ENCODE measurements at places on chromosomes 4 and X.

DNA sequence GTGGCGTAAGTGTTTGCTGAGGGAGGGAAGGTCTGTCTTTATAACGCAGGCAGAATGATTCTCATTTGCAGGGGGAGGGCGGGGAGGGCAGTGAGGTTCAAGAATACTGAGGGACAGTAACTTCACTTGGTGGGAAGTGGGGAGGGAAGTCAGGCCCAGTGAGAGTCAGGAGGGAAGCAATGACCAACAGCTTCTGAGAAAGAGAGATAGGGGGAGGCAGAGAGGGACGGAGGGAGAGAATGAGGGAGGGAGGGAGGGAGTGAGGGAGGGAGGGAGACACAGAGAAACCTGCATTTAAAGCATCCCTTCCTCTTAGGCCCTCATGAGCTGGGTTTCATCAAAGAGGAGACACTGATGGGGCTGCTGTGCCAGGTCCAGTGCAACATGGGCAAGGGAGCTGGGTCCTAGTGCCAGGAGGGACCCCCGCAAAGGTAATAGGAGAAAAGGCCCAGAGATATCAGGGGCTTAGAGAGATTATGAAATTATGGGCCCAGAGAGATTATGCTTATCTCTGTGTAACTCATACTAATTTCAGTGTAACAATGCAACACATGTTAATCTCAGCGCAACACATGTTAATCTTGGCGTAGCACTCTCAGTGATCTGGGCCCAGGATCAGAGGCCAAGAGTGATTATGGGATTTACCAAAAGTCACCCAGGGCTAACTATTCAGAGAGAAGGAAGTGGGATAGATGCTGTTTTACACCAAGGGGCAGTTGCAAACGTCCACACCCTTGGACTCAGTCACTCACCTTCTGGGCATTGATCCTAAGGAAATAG, 112.1 kb downstream of the DRD5 start:
- no peak for DNase-seq

DNA sequence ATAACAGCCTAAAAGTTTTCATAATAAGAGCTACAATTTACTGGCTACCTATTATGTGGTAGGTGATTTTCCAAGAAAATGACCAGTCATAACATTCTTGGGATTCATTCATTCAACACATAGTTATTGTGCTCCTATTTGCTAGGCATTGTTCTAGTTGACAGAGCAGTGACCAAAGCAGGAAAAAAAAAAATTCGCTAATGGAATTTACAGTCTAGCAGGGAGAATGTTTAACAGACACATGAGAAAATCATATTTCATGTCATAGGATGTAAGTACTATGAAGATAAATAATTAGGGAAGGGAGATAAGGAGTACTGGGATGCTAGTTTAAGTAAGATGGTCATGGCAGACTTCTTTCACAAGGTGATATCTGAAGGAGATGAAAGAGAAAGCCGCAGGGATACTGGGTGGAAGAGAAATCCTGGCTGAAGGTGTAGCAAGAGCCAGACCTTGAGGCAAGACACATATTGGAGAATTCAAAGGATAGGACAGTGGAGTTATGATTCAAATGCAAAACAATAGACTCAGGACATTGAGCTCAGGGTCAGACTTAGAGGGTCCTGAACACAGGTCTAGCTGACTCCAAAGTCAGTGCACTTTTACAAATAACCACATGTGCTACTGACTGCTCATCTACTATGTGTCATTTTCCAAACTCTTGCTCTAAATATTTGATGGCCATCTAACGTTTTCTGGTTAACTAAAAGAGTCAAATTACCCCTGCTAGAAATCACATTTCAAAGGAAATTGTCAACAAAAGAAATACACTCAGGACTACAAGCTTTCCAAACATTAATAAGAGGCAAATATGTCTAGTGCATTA, 20.4 kb downstream of the SPCS3 start:
- peak; percentile 24 for DNase-seq

- peak; percentile 47 for DNase-seq
Measured at GRCh38 chr4:103011378-103012025, 8.0 kb downstream of the SLC9B1 start.

- DNase-seq, result no peak
Measured at GRCh38 chrX:39453889-39454621, 643.7 kb downstream of the BCOR start.

- no peak for DNase-seq
Measured at GRCh38 chrX:38900719-38901118, 99.5 kb downstream of the MID1IP1 start.

DNA sequence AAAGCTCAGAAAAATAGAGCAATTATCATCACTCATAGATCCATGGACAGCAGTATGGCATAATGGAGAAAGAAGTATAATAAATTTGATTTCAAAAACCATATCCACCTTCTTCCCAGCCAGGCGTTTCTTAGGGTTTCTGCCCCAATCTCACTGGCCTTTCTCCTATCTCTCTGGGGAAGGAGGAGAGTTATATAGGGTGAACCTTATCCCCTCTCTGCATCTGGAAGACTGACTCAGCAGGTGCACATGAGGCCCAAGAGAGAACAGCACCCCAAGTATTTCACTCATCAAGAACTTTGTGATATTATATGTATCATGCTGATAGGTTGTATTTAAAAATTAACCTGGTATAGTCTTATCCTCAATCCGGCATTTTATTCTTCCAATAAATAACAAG, 318.8 kb upstream of the RASGEF1B start:
- no peak for DNase-seq

DNA sequence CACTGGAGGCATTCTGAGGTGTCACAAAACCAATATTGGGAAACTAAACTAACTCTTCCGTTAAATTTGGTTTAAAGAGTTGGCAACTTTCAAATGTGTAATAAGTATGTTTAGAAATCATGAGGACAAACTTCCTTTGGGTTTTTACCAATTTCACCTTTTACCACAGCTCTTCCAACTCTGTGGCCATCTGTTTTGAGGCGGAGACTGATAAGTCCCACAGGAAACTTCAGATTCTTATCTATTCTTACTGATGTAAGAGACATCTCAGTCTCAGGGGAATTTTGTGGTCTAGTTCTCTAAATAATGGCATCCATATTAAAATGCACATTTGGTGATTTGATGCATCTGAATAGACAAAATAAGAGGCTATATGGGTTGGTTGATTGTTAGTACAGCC, 229.2 kb upstream of the AFF2 start:
- DNase-seq, result no peak

DNA sequence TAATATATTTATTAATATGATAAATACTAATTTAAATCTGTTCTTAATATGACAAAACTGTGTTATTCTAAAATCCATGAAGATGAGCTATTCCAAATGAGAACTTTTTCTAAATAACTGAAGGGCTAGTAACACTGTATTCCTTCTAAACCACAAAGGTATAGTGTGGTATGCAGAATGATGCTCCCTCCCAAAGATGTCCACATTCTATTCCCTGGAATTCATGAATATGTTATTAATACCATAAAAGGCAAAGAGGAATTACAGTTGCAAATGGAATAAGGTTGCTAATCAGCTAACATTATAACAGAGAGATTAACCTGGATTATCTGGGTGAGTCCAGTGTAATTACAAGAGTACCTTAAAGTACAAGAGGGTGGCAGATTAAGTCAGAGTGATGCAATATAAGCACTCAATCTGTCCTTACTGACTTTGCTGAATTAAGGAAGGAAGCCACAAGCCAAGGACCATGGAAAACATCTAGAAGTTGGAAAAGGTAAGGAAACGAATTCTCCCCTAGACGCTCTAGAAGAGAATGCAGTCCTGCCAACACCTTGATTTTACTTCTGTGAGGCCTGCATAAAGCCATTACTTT, 20.7 kb upstream of the MAB21L2 start:
- DNase-seq, result no peak

- DNase-seq, result no peak
Measured at GRCh38 chrX:130211415-130212186, 39.8 kb downstream of the RAB33A start.

DNA sequence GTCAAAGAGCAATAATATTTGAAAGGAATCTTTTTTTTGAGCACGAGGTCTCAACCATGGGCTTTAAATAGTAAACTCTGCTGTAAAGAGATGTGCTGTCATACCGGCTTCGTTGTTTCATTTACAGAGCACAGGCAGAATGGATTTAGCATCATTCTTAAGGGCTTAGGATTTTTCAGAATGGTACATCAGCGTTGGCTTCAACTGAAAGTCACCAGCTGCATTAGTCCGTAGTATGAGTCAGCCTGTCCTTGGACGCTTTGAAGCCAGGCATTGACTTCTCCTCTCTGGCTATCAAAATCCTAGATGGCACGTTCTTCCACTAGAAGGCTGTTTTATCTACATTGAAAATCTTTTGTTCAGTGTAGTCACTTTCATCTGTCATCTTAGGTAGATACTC, 23.6 kb downstream of the COX18 start:
- DNase-seq, result no peak

GRCh38 chr4:78652282-78652876, 100.8 kb downstream of the ANXA3 start:
- DNase-seq, result peak; percentile 64

- DNase-seq, result no peak
Measured at GRCh38 chr4:5941601-5942000, 48.7 kb upstream of the CRMP1 start.

GRCh38 chr4:1033840-1034551, 22.6 kb downstream of the FGFRL1 start:
- DNase-seq, result peak; percentile 70

DNA sequence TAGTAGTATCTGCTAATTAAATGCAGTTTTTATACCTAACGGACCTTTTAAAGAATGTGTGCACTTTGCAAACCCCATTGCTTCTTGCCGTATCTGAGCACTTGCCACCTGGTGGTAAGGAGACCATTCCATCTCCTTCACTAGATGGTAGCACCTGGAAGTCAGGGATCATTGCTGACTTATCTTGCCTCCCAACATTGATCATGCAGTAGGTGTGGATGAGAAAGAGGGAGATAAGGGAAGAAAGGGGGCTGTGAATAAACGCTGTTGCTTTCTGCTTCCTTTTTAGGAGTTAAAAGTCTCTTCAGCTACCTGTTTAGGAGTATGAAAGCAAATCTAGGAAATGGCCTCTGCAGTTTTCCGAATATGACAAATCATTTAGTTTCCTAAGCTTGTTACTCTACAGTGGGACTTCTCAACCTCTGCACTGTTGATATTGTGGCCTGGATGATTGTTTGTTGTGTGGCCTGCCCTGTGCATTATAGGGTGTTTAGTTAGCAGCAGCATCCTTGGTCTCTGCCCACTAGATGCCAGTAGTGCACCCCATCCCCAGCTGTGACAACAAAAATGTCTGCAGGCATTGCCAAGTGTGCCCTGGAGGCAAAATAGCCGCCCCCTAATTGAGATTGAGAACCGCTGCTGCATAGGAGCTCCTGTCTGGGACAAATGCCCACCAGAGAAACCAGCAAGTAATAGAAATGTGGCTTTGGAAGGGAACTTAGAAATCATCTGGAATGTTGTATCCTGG, 38.8 kb downstream of the GAB1 start:
- DNase-seq, result peak; percentile 53

GRCh38 chr4:176718881-176719280, 73.8 kb downstream of the VEGFC start:
- DNase-seq, result peak; percentile 26
